ENCODE measurements at places on chromosomes 1 and 21. TPM values are rescaled to one million over a fixed set of nuclear protein-coding genes. Genes with fewer than 3 reads are reported as not detected.

Gene WNT2B
- total RNA-seq: 33.5 TPM

Gene BSND
- total RNA-seq: 0.45 TPM

Gene UBASH3A
- total RNA-seq: not detected

Gene SPRR2G
- not detected for total RNA-seq

Gene ACTN2
- total RNA-seq: 0.05 TPM

Data from renal cortical epithelial cell (primary cell).